ENCODE measurements at places on chromosomes 6 and 20.

GRCh38 chr20:59938696-59939051 lies 1.4 kb downstream of the PPP1R3D start:
- DNase-seq, result no peak

DNA sequence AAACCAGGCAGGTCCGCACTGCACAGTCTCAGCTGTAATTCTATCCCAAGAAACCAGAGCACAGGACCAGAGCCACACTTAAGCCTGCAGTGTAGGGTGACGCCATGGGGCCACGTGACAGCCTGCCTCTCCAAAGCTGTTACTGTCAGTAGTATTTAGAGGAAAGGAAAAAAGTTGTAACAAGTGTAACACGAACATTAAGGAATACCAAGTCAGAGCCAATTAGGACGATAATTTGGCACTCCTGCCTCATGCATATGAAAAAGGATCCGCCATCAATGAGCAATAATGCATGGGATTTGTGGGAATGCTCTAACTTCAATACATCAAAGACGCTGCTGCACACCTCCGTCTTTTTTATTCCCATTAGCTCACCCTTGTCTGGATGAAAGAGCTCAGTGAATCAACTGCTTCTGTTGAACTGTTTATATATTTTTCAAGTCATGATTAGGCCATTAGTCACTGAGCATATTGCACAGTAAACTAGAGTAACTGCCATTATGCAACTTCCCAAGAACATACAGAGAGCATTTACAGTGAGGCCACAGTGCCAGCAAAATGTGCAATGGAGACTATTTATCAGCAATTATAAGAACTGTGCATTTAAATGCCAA lies 79.9 kb downstream of the ATXN1 start:
- DNase-seq, result peak; percentile 85

- DNase-seq, result no peak
Observed at GRCh38 chr20:9241721-9242427, 173.0 kb downstream of the PLCB4 start.

- no peak for DNase-seq
Observed at GRCh38 chr20:19404826-19405225, 192.4 kb downstream of the SLC24A3 start.

DNA sequence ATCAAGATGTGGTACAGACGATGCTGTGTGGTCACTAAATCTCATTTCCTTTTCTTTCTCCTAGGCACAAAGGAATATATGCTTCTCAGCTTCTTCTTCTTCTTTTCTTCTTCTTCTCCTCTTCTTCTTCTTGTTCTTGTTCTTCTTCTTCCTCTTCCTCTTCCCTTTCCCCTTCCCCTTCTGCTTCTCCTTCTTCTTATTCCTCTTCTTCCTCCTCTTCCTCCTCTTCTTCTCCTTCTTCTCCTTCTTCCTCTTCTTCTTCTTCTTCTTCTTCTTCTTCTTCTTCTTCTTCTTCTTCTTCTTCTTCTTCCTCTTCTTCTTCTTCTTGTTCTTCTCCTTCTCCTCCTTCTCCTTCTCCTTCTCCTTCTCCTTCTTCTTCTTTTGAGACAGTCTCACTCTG lies 190.4 kb upstream of the DTNBP1 start:
- no peak for DNase-seq

DNA sequence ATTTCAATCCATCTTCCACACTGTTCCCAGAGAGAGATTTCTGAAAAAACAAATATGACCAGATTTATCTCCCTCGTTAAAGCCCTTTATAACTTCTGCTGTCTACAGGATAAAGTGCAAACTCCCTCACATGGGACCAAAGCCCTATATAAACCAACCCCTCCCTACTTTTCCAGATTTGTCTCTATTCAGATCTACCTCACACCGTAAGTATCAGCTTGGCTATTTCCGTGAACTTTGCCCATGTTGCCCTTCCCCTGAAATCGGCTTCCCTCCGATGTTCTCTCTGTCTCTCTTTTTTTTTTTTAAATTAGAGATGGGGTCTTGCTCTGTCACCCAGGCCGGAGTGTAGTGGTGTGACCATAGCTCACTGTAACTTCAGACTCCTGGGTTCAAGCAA lies 12.1 kb upstream of the FAM8A1 start:
- no peak for DNase-seq

DNA sequence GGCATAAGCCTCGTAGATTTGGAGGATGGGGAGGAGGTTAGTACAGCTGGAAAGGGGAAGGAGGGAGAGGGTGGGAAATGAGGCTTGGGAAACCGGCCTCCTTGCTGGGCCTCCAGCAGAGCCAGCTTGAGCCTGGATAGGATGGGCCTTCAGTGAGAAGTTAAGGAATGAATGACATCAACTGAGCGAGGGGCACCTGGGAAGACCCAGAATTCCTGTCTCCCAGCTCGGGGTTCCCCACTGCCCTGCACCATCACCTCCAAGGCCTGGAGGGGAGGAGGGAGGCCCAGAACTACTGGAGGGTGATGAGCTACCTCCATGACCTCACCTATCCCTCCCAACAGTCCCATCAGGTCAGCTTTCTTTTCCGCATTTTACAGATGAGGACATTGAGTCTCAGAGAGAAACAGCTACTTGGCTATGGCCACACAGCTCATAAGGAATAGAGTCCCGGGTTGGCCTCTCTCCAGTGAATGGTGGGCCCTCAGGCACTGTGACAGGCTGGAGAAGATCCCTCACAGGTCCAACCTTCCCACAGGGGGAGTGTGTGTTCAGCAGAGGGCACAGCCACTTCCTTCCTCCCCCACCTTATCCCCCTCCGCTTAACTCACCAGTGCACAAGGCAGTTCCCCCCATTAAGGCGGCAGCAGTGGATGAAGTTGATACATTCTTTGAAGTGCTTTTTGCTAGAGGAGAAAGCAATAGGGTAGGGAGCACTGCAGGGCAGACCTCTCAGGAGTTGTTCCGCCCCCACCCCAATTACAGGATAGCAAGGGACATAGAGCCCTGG lies 6.8 kb downstream of the DUSP15 start:
- no peak for DNase-seq

DNA sequence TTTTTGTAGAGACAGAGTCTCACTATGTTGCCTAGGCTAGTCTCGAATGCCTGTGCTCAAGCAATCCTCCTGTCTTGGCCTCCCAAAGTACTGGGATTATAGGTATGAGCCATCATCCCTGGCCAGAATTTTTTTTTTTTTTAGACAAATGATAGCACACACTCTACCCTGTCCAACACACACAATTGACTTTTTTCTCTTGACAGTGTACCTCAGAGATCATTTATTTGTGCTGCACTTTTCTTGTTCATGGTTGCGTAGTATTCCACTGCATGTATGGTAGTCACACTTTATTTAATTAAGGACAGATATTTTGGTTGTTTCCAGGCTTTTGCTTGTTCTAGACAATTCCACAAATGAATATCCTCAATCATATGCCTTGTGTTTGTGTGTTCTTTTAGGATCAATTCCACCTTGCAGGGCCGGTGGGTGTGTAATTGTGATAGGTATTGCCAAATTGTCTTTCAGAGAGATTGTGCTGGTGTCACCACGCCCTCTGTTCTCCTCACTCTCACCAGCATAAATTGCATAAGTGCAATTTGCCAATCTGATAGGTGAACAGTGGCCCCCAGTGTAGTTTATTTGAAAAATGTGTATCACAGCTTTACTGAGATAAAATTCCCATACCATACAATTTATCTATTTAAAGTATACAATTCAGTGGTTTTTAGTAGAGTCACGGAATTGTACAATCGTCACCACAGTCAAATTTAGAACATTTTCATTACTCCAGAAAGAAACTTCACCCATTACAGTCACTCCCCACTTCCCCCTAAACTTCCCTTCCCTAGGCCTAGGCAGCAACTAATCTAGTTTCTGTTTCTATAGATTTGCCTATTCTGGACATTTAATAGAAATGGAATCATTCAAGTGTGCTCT lies 20.1 kb downstream of the SRC start:
- no peak for DNase-seq

DNA sequence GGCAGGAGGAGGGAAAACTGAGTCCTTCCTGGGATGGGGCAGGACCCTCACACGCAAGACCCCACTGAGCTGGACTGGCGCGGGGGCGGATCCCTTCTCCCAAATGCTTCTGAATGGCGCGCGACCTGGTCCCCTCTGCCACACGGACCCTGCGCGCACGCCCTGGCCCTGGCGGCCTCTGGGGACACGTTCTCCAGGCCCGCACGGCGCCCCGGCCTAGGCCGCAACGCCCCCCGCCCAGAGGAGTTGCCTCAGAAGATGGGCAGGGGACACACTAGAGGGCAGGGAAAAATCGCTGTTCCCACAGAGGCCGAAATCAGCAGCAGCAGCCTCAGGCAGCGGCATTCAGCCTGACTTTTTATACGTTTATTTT lies 45.2 kb upstream of the OSTM1 start:
- no peak for DNase-seq

- no peak for DNase-seq
Observed at GRCh38 chr6:158766621-158767455, 52.3 kb downstream of the EZR start.

GRCh38 chr20:46739431-46740213 lies 30.2 kb downstream of the SLC2A10 start:
- DNase-seq, result peak; percentile 82

GRCh38 chr6:12178521-12178920 lies 111.6 kb upstream of the EDN1 start:
- DNase-seq, result no peak

GRCh38 chr20:20521736-20522135 lies 153.8 kb downstream of the INSM1 start:
- DNase-seq, result no peak

- DNase-seq, result no peak
Observed at GRCh38 chr20:10356628-10357027, 77.4 kb downstream of the MKKS start.

- DNase-seq, result no peak
Observed at GRCh38 chr20:25637247-25637646, 13.4 kb upstream of the NANP start.

DNA sequence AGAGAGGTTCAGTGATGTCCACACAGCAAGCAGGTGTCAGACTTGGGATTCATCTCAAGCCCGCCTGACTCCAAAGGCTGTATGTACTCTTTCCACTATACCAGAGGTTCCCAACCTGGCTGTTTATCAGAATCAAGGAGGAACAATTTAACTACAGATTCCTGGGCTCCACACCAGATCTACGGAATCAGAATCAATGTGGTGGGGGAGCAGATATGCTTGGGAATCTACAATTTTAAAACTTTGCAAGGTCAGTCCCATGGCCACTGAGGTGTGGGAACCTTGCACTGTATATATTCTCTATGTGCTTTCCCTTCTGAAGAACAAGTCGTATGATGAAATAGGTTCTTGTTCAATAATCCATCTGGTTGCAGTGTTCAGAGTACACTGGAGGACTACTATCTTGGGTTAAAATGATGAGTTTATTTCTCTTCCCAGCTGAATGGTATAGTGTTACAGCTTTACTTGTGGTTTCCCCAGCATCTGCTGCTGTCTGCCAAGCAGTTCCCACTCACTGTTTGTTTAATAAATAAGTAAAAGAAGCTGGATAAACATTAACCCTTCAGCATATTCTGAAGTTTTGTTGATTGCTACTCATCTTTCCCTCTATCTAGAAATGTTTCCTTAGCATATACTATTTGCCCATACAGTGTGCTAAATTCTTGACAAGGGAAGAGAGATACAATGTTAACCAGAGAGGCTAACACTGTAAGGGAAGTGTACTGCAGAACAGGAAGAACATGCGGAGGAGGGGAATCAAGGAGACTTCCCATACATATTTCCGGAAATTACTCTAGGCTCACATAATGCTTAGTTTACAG lies 9.9 kb downstream of the TTI1 start:
- no peak for DNase-seq

DNA sequence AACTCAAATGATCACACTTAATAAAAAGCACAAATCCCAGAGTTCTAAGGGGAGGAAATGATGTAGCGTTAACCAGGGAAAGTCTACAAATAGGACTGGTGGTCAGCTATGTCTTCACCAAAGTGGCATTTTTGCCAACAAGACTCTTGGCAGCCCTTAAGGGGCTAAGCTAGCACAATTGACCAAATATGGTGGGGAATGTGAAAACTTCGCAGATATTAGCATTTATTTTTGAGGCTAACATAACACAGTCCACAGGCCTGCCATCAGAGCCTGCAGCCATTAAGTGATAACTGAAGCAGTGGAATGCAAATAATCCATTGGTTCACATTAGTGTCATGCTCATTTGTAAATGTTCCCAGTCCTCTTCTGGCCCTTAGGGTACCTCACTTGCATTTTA lies 274.6 kb downstream of the FOXC1 start:
- no peak for DNase-seq

GRCh38 chr6:54716877-54717276 lies 129.7 kb upstream of the FAM83B start:
- DNase-seq, result no peak

GRCh38 chr20:50310673-50311051 lies 120.0 kb downstream of the CEBPB start:
- DNase-seq, result no peak

DNA sequence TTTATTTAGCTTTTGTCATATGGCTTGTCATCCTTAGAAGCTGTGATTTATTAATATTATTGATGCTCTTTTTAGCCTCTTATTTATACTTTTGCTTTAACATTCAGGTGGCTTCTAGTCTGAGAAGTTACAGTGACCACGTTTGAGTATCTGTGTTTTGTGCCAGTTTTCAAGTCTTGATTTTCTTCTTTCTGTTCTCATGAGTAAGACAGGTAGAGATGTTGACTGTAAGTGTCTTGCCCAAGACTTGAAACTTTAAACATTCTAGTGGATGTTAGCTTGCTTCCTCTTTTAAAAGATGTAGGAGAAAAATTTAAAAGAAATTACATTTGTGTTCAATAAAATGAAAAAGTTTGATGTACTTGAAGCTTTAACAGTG lies 122.6 kb downstream of the LRRC1 start:
- DNase-seq, result no peak

DNA sequence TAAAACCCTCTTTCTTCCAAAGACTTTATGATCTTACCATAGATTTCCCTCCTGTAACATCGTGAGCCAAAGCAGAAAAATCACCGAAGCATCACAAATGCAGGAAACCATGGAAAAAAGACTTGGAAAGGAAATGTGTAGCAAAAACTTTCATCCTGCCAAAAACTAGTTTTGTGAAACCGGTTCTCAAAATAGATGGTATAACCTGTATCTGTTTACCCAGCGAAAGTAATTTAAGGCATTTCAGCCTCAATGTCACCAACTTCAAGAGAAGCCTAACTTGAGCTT lies 213.9 kb downstream of the ZNF217 start:
- no peak for DNase-seq

DNA sequence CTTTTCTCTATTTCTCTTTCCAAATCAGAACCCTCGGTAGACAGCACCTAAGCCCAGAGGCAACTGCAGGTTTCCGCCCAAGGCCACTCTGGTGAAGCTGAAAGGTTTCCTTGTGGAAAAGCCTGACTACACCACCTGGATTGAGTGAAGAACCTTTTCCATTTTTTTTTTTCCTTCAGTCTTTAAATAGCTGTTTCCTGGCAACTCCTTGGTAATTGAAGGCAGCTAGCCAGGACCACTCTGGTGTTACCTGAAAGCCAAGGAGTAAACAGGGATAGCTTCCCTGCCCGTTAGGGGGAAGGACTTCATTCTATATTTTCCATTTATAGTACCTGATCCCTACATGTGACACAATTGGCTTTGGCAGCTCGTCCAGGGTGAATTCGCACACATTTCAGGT lies 1238.4 kb downstream of the GRIK2 start:
- no peak for DNase-seq

GRCh38 chr6:1739680-1740079 lies 130.0 kb downstream of the FOXC1 start:
- no peak for DNase-seq

GRCh38 chr20:39358052-39358451 lies 395.9 kb downstream of the DHX35 start:
- DNase-seq, result no peak

GRCh38 chr6:11313207-11313606 lies 80.7 kb upstream of the NEDD9 start:
- DNase-seq, result no peak

GRCh38 chr6:26556263-26557070 lies 18.3 kb downstream of the HMGN4 start:
- DNase-seq, result peak; percentile 68

- DNase-seq, result no peak
Observed at GRCh38 chr20:6707321-6707831, 60.1 kb upstream of the BMP2 start.
